ENCODE measurements at places on chromosomes 6 and 20. TPM values are rescaled to one million over a fixed set of nuclear protein-coding genes. Genes with fewer than 3 reads are reported as not detected.

The UBE2C gene
- 167 TPM for total RNA-seq

The FAM83C gene
- total RNA-seq: not detected

The CST5 gene
- total RNA-seq: not detected

The ZNF391 gene
- 0.74 TPM for total RNA-seq

The RFX6 gene
- total RNA-seq: not detected

The SDHAF4 gene
- total RNA-seq: 7.3 TPM

The ADGRF5 gene
- 0.11 TPM for total RNA-seq

The PAK5 gene
- 0.46 TPM for total RNA-seq

The FABP7 gene
- total RNA-seq: not detected

The ANKRD66 gene
- not detected for total RNA-seq

The GABRR1 gene
- total RNA-seq: not detected

The EPHA7 gene
- total RNA-seq: 0.06 TPM

The RNF144B gene
- 2.3 TPM for total RNA-seq

The SLC17A3 gene
- not detected for total RNA-seq

The POM121L2 gene
- not detected for total RNA-seq

The DYNLT2 gene
- total RNA-seq: 1.8 TPM

The SNAP91 gene
- 0.65 TPM for total RNA-seq

The KCNQ2 gene
- 0.17 TPM for total RNA-seq

The RBBP8NL gene
- total RNA-seq: not detected

The C4B gene
- 0.30 TPM for total RNA-seq

The SLC18B1 gene
- 7.9 TPM for total RNA-seq

The BRD2 gene
- 108 TPM for total RNA-seq

The DXO gene
- total RNA-seq: 24.3 TPM

The MDFI gene
- 53.7 TPM for total RNA-seq

The COX4I2 gene
- not detected for total RNA-seq

The RIN2 gene
- 10.6 TPM for total RNA-seq

The NKX2-4 gene
- total RNA-seq: 3.8 TPM

The CPXM1 gene
- 2.0 TPM for total RNA-seq

The PSORS1C1 gene
- 1.5 TPM for total RNA-seq

The SLC17A2 gene
- total RNA-seq: not detected

The TJAP1 gene
- total RNA-seq: 16.9 TPM

The PHACTR1 gene
- total RNA-seq: 13.2 TPM

The LGSN gene
- total RNA-seq: not detected

The LY6G5B gene
- 0.91 TPM for total RNA-seq

The RAET1E gene
- 1.4 TPM for total RNA-seq

The SNRPB2 gene
- 69.8 TPM for total RNA-seq

The VARS1 gene
- total RNA-seq: 80.3 TPM

The TMEM170B gene
- 5.2 TPM for total RNA-seq

The CCDC170 gene
- not detected for total RNA-seq

The TNNC2 gene
- total RNA-seq: not detected

All from Daoy (cell line).